CD4-positive, alpha-beta T cell (primary cell): ENCODE measurements at places on chromosomes 5 and 9.

DNA sequence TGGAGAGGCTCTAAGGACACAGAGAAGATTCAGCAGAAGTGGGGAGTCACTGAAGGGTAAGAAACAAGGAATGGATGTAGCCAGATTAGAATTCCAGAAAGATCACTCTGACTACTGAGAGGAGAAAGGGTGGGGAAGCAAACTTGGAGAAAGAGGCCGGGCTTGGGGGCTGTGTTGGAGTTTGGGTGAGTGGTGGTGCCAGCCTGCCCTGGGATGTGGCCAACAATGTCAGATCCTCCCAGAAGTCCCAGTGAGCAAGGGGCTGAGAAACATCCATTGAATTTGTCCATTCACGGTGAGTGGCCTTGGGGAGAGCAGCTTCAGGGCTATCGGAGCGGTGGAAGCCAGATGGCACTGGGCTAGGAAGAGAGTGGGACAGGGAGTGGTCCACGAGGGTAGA, 60.4 kb downstream of the COL15A1 start:
- DNase-seq, result no peak

DNA sequence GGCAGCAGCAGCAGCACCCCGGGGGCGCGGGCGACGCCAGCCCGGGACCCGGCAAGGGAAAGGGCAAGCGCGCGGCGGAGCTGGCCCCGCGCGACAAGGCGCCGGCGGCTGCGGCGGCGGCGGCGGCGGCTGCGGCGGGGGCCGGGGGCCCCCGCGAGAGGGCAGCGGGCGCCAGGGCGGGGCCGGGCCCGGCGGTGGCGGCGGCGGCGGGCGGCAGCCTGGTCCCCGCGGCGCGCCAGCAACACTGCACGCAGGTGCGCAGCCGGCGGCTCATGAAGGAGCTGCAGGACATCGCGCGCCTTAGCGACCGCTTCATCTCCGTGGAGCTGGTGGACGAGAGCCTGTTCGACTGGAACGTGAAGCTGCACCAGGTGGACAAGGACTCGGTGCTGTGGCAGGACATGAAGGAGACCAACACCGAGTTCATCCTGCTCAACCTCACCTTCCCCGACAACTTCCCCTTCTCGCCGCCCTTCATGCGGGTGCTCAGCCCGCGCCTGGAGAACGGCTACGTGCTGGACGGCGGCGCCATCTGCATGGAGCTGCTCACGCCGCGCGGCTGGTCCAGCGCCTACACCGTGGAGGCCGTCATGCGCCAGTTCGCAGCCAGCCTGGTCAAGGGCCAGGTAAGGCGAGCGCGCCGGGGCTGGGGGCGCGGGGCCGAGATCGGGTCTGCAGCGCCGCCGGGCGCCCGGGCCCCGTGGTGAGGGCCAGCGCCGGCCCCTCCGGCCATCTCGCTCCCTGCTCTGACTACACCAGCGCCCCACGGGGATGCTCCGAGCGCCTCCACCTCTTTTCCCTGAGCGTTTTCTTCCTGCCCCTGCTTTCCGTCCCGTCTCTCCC, at the start of gene UBE2QL1:
TSS of gene UBE2QL1 (plus strand) at position 238 of the 843 bp plus-strand sequence. CDS start at position 273, 35 bp downstream.
- no peak for DNase-seq

GRCh38 chr5:140282266-140282665, 20.6 kb downstream of the PFDN1 start:
- DNase-seq, result no peak

GRCh38 chr5:139402561-139403158, 1.2 kb downstream of the SPATA24 start:
- DNase-seq, result no peak

DNA sequence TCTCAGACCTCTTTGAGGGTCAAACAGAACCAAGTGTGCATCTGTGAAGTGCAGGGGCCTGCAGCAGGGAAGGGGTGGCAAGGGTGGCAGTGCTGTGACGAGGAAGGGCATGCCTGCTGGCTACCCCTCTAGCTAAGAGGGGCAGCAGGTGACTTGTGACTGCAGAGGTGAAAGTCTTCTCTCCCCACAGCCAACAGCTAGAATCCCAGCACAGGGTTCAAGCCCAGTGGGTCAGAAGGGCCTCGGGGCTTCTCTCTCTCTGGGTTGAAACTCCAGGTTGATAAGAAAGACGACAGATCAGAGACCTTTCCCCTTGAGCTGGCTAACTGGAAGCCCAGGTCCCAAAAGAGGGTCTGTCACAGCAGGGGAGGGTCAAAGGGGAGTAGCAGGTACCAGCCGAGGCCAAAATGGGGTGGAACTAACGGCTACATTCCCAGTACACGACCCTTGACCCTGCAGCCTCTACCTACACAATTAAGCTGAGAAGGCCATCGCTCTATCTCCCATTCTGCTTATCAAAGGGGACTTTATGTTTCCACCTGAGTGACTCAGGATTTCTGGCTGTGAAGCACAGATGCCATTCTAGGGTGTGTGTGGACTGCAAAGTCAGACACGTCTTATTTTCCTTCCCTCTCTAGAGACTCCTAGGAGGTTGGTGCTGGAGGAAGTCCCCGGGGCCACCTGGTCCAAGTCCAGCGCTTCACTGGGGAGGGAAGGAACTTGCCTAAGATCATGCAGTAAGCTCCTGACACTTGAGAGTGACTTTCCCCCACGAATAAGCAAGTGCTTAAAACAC, 14.6 kb downstream of the ANKS6 start:
- DNase-seq, result no peak

DNA sequence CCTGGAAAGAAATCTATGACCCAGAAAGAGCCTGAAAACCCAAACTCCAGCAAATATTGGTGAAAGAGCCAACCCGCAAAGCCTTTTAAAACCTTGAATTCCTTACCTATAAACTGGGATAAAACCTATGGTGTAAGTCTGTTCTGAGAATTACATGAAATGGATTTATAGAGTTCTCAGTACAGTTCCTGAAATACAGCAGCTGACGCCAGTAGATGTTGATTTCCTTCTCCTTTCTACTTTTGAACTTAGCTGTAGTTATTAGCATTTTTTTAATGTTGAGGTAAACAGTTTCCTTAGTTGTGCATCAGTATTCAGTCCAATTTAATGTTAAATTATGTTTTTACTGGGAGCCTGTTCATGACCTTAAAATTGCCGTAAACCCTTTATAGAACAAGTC, 3.7 kb downstream of the SPIN1 start:
- DNase-seq, result no peak

DNA sequence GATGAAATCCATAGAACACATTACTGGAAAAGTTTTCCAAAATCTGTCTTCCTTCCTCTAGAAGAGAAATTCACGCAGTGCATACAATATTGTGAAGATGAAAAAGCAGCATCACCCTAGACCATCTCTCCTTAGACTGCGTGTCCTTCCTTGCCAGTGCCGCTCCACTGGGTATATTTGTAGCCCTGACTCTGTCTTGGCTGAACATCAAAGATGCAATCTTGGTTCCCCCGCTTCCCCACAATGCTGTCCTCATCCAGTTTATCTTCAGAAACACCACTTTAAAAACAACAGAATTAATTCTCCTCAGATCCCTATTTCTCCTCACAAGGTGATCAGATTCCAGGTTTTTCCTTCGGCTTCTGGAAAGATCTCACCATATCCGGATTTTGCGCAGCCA, 53.9 kb downstream of the ROR2 start:
- DNase-seq, result no peak

DNA sequence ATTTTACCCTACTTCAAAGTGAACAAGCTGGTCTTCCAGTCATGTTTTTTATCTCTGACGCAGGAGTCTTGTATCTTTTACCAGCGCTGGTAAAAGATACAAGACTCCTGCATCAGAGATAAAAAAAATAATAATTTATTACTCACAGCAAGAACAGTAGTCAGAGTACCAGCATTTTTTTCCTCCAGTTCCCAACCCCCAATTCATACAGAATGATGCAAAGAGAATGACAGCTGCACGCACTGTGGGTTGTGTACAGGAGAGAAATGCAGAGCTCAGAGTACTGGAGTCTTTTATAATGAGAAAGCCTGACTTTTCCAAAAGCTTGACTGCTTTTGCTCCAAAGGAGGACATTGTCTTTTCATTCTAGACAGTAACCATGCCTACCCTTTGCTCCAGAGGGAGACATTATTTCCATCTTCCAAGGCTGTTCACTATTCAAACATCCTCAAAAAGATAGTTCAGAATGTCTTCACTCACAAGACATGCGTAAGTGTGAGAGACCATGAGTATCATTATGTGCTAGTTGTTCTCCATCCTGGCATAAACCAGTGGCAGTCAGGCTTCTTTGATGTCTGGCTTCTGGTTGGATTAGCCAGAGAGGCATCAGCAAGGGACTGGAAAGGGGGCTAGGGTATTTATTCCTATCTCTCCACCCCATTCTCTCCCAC, 14.3 kb upstream of the RANBP6 start:
- no peak for DNase-seq
